Activated T-helper 1 cell treated with anti-CD3 and anti-CD28 coated beads, Interleukin-2, amount 50 U/mL, for 16 hours (primary cell): ENCODE measurements at places on chromosomes 2 and 18.
A peak's percentile ranks its signal among the peaks of the same experiment; 100 is the strongest.

GRCh38 chr2:68811364-68811763, 59.8 kb downstream of the BMP10 start:
- no peak for DNase-seq

GRCh38 chr2:232896720-232897597, 26.9 kb downstream of the SNORC start:
- DNase-seq, result no peak

- DNase-seq, result peak; percentile 22
Observed at GRCh38 chr18:74353169-74353775, 37.6 kb downstream of the C18orf63 start.

DNA sequence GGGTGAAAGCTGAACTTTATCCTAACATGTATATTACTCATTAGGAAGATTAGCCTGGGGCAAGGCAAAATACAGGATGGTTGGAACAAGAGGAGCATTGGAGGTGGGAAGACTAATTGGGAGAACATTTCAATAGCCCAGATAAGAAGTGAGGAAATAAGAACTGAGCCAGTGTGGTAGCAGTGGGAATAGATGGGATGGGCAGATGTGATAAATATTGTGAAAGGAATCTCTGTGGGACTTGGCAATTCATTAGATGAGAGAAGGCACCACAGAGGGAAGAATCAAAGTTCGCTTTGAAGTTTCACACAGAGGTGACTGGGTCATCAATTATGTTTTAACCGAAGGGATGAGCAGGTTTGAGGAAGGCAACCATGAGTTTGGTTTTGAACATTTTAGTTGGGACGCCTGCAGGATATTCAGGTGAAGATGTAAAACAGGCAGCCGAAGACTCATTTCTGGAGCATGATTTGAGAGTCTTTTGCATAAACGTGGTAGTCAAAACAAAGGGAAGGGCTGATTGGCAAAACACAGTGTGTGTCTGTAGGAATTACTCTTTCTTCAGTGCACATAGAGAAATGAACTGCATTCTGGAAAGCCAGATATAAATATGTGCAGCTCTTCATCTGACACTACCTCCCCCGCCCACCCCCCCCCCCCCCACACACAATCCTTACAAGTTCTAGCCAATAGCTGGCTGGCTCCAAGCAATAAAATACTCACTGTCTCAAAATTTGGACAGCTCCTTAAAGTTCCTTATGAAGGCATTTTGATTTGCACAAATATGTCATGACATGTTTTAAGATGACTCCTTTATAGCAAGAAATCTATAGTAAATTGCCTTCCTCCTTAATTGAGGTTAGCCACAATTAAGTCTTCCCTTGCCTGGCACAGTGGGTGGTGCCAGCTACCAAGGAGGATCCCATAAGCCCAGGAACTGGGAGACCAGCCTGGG, 1.9 kb upstream of the SLC1A4 start:
- DNase-seq, result no peak

- no peak for DNase-seq
Observed at GRCh38 chr2:231347638-231348037, 47.9 kb upstream of the B3GNT7 start.

DNA sequence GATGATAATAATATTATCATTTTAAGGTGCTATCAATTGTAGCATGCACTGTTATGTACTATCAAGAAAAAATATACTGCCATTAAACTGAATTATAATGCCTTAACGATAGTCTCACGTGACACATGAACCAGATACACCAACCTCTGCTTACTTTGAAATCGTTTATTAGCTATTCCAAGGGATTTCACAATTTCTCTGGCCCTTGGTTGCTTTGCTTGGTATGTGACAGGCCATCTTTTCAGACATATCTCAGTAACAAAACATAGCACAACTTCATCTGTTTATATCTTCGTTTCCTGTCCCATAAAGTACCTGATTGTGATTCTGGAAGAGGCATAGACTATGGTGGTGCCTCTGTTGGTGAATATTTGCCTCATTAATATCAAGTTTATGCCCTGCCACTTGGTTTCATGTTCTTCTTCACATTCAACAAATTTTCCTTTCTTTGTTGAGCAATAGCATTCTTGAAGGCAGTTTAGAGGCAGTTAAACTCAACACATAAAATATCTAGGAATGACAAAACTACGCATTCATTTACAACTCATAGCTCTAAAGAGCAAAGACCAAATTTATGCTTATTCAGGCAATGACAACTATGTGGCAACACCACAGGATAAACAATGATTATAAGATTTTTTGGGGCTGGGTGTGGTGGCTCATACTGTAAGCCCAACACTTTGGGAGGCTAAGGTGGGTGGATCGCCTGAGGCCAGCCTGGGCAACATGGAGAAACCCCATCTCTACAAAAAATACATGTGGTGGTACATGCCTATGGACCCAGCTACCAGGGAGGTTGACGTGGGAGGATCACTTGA, 84.3 kb downstream of the MCFD2 start:
- DNase-seq, result no peak

GRCh38 chr2:99851089-99851488, 291.3 kb downstream of the AFF3 start:
- DNase-seq, result no peak

DNA sequence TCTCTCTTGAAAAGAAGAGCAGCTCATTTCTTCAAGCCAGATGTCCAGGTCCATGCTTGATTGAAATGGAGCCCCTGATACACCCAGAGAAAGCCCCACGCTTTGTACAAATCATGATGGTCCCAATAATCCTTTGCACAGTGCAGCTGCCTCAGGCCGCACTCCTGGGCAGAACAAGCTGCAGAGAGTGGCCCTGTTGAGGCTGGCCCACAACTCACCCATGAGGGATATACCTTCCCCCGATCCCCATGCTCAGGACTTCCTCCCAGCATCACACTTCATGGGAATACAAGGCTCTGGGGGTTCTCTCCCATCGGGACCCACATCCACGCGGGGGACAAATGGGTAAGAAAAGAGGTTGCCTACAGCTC, 181.8 kb downstream of the CTIF start:
- no peak for DNase-seq

- no peak for DNase-seq
Observed at GRCh38 chr2:177542396-177542795, 149.8 kb downstream of the AGPS start.

DNA sequence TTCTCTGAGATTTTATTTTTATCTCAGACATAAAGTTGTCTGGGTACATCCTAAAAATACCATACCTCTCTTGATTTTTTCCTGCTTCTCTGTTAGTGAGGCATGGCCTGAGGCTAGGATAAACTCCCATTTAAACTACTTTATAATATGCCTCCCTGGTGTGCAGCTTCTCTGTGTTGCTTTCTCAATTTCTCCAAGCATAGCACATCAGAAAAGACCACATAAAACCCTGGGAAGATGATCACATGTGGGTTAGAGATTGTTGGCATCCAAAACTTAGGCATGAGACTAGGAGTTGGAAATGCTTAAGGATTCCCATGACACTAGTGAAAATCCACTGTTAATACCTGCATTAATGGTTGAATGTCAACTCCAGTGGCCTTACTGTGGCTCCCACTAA, 254.6 kb downstream of the RND3 start:
- DNase-seq, result no peak

- DNase-seq, result no peak
Observed at GRCh38 chr2:222941510-222942032, 80.7 kb downstream of the ACSL3 start.

- DNase-seq, result no peak
Observed at GRCh38 chr2:115874427-115874826, 1432.0 kb downstream of the DPP10 start.

- no peak for DNase-seq
Observed at GRCh38 chr2:54456612-54457322, 640 bp downstream of the SPTBN1 start.

GRCh38 chr2:239365071-239365781, 35.6 kb downstream of the HDAC4 start:
- no peak for DNase-seq

- no peak for DNase-seq
Observed at GRCh38 chr2:36650031-36650829, 46.3 kb upstream of the VIT start.

GRCh38 chr2:86631846-86632485, 8.3 kb upstream of the RNF103 start:
- no peak for DNase-seq

- DNase-seq, result no peak
Observed at GRCh38 chr2:174259981-174260380, 11.6 kb upstream of the OLA1 start.

- no peak for DNase-seq
Observed at GRCh38 chr2:101501443-101501842, 26.5 kb upstream of the RFX8 start.

DNA sequence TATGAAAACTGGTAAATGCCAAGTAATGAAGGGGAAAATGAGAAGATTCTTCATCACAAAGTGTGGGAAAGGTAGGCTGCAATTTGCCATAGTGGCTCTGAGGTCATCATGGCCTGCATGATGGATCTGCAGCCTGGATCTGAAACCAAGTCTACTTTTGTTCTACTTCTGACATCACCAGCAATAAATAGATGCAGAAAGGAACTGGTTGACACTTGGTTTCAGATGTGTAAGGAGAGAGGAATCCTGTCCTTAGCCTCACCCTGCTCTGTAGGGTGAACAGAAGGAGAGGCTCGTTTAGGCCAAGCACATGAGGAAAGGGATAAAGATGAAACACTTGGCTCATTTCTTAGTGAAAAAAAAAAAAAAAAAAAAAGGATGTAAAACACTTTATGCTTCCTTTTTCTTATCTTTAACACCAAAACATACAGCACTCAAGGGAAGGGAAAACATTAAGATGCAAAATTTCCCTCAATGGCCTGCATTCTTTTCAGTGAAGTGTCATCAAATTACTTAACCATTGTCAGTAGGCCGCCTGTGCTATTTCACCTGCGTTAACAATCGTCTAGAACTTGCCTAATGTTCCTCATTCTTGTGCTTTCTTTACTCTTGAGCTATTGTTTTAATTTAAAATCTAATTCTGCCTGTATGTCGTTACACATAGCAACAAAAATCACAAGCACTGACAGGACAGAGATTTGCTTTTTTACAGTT, 3.9 kb downstream of the NEB start:
- no peak for DNase-seq

DNA sequence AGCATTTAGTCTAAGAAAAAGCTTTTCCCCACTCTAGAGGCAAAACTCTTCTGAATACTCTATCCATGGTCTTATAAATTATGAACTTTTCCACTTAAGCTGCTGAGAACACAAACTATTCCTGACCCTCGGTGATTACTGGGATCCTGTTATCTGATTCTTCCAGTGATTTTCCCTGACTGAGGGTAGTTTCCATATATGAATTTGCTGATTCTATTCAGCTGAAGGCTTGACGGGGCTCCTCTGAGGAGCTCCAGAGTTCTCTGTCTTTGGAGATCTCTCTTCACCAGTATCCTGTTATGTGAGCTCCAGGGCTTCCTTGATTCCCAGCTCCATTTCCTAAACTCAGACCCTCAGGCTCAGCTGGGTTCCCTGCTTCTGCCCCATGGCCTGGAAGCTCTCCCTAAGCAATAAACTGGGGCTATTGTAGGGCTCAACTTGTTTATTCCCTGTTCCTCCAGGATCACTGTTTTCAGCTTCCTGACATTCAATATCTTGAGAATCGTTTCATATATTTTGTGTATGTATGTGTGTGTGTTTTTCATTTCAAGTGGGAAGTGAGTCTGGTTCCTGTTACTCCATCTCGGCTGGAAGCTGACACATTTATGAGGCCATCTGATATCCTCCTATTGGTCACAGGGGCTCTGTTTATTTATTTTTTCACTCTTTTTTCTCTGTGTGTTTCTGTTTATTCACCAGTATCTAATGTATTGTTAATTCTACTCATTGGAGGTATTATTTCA, 78.2 kb downstream of the ARHGAP28 start:
- no peak for DNase-seq

- no peak for DNase-seq
Observed at GRCh38 chr2:46564811-46565241, 85.5 kb downstream of the TMEM247 start.

DNA sequence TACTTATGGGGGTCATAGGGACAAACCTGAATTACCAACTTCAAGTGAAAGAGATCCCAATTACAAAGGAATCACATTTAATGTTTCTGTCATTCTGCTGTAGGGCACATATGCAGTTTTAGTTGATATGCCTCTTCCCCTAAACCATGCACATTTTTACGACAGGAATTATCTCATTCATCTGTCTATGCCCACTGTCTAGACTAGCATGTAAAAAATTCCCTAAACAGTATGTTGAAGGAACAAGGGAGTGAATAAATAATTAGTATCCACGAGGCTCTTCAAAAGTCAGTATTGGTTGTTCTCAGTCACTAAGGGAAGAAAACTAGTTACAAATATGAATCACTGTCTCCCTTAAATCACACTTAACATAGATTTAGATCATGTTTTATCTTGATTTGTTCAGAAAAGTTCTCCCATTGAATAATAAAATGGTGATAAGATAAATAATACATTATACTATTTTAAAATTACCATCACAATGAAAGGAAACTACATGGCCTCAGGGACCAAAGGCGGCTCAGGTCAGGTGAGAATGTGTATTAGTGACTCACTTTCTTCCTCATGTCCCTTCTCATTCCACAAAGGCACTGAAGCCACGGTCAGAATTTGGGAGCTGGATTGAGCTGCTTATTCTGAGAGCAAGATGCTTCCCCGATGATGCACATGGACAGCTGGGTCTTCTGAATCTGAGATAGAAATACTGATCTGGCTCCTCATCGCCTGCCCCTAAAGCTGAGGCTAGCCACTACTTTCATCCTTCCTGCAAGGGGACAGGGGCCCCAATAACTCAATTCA, 29.1 kb downstream of the DYM start:
- DNase-seq, result no peak

DNA sequence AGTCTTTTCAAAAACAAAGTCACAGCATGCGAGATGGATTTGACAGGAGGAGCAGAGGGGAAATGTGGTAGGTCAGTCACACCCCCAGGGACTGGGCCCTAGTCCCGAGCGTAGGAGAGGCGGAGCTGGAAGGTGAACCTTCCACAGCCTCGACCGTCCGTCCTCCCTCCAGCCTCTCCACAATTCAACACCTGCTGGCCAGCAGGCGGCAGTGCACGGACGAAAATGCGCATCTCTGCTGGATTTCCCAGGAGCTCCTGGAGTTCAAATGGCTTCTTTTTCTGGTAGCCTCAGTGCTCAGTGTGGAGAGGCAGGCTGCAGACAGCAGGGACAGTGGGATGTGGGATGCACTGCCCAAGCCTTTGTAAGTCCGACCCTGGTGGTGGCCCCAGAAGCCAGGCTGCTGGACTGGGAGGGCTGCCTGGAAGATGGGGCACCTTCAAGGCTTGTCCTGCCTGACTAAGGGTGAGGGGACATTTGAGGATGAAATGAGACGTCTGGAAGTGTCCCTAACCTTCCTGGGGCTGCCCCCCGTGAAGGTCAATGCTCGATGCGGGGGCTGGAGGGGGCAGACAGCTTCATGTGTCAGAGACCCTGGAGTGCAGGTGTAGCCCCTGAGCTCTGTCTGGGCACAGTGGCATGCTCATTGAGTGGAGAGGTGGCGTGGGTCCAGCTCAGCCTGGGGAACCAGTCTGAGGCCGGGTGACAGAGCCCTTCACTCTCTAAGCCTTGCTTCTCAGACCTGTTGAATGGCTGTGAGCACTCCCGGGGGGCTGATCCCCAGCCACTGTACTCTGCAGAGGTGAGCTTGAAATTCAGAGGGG, 189.5 kb downstream of the TFCP2L1 start:
- DNase-seq, result no peak
